Left renal pelvis (tissue), 4 donors: ENCODE measurements at places on chromosomes 6 and 20. TPM values are rescaled to one million over a fixed set of nuclear protein-coding genes. Genes with fewer than 3 reads are reported as not detected.

The SYNDIG1 gene
- 9.1 TPM for polyA plus RNA-seq

The LY6G5B gene
- polyA plus RNA-seq = 18.7 TPM

- no peak for DNase-seq
These were observed 352.6 kb downstream of the THBS2 start for GRCh38 chr6:168901076-168901475.

The KIFC1 gene
- 47.3 TPM for polyA plus RNA-seq

The COL11A2 gene
- 3.9 TPM for polyA plus RNA-seq

The DEFB119 gene
- not detected for polyA plus RNA-seq

DNA sequence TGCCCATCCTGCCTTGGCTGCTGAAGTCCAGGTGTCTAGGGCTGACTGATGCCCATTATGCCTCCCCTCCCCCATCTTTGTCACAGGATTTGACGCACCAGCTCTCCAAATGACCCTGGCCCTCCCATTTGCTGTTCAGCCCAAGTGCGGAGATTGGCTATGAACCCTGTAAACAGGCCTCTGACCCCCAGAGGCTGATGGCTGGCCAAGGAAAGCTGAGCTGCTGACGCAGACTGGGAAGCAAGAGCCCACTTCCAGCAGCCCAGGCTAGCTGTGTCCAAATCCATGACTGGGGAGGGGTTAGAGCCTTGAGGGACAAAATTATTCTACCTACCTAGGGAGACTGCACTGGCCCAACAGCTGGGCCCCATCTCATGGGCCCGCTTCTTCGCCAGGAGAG lies 797 bp upstream of the GNRH2 start:
- no peak for DNase-seq

GRCh38 chr20:63837479-63837878 lies 6.4 kb upstream of the ZBTB46 start:
- DNase-seq = no peak

DNA sequence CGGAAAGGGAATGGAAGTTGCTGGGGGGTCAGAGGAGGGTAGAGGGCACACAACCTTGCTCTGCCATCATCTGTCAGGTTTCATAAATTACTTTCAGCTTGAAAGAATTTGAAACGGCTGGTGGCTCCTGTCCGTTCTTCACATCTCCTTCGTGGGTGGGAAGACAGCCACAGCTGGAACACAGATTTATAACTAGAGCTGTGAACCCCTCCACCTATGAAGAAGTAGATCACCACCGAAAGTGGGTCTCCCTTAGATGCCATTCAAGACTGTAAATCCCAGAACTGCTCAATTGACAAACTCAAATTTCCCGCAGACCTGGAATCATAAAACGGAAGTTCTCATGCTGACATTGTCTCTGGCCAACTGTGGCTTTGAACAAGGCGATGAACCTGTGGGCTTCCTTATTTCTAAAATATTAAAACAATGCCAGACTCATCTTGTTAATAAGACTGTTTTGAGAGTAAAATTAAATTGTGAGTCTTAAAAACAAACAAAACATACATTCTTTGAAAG lies 65.3 kb downstream of the BTBD3 start:
- no peak for DNase-seq
